Lung (tissue), 17 donors: ENCODE measurements at places on chromosomes 7 and 10. TPM values are rescaled to one million over a fixed set of nuclear protein-coding genes. Genes with fewer than 3 reads are reported as not detected.

GRCh38 chr10:127990846-127991542, 84.1 kb downstream of the PTPRE start:
- no peaks in the 10 kb centered on the region for H3K27me3 ChIP-seq
- peak; percentile 27 for DNase-seq
- H3K36me3 ChIP-seq: no peaks in the 10 kb centered on the region
- H3K4me3 ChIP-seq: no peak overlapping the region

DNA sequence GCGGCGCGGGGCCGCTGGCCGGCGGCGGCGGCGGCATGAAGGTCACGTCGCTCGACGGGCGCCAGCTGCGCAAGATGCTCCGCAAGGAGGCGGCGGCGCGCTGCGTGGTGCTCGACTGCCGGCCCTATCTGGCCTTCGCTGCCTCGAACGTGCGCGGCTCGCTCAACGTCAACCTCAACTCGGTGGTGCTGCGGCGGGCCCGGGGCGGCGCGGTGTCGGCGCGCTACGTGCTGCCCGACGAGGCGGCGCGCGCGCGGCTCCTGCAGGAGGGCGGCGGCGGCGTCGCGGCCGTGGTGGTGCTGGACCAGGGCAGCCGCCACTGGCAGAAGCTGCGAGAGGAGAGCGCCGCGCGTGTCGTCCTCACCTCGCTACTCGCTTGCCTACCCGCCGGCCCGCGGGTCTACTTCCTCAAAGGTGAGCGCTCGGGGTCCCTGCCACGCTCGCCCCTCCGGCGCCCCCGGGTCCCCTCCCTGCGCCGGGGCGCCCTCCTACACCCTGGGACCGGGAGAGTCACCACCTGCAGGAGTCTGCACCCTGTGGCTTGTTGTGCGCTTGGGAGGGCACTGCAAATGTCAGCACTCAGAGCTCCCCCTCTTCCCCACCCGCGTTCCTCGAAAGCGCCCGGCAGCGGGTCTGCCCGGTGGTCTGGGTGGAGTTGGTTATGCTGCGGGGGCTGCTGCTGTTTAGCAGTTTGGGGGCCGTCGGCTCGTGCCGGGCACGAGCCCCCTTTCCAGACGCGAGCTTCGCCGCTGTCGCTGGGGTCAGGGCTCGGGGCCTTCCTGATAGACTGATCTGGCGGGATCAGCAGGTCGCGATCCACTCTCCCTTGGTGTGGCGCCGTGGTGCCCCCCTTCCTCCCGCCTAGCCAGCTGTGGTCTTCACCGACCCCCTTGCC, 627 bp downstream of the DUSP5 start:
- H3K36me3 ChIP-seq: no peaks in the 10 kb centered on the region
- DNase-seq: peak; percentile 70
- H3K27ac ChIP-seq: peak overlapping the region; percentile 88
- no peaks in the 10 kb centered on the region for H3K27me3 ChIP-seq

GRCh38 chr10:102230264-102230860, 4.3 kb downstream of the ELOVL3 start:
- no peaks in the 10 kb centered on the region for H3K36me3 ChIP-seq
- no peak overlapping the region for H3K27ac ChIP-seq
- no peaks in the 10 kb centered on the region for H3K27me3 ChIP-seq
- peak; percentile 73 for DNase-seq
- no peaks in the 10 kb centered on the region for H3K4me1 ChIP-seq

- H3K36me3 ChIP-seq: peaks cover 2% of the 10 kb centered on the region
- H3K27ac ChIP-seq: no peak overlapping the region
- H3K27me3 ChIP-seq: no peaks in the 10 kb centered on the region
- no peak overlapping the region for H3K4me3 ChIP-seq
Observed at GRCh38 chr7:116779931-116780330, 82.5 kb upstream of the CAPZA2 start.

GRCh38 chr7:115346685-115347084, 424.8 kb downstream of the MDFIC start:
- no peaks in the 10 kb centered on the region for H3K36me3 ChIP-seq
- H3K4me1 ChIP-seq: no peaks in the 10 kb centered on the region
- no peak overlapping the region for H3K27ac ChIP-seq
- H3K27me3 ChIP-seq: no peaks in the 10 kb centered on the region

GRCh38 chr7:108384716-108385483, 71.3 kb downstream of the NRCAM start:
- no peaks in the 10 kb centered on the region for H3K36me3 ChIP-seq
- H3K4me3 ChIP-seq: no peak overlapping the region
- DNase-seq: no peak
- H3K4me1 ChIP-seq: no peaks in the 10 kb centered on the region
- H3K27me3 ChIP-seq: no peaks in the 10 kb centered on the region
- H3K27ac ChIP-seq: no peak overlapping the region

- peaks cover 3% of the 10 kb centered on the region for H3K36me3 ChIP-seq
- H3K4me3 ChIP-seq: peak overlapping the region; percentile 61
- H3K27me3 ChIP-seq: no peaks in the 10 kb centered on the region
- DNase-seq: no peak
- peaks cover 65% of the 10 kb centered on the region for H3K4me1 ChIP-seq
Observed at GRCh38 chr10:21515361-21516241, 9.9 kb downstream of the SKIDA1 start.

GRCh38 chr7:41027428-41028115, 675.3 kb downstream of the INHBA start:
- no peaks in the 10 kb centered on the region for H3K4me1 ChIP-seq
- no peak overlapping the region for H3K27ac ChIP-seq
- no peak overlapping the region for H3K4me3 ChIP-seq
- no peaks in the 10 kb centered on the region for H3K36me3 ChIP-seq
- H3K27me3 ChIP-seq: no peaks in the 10 kb centered on the region
- peak; percentile 7 for DNase-seq

DNA sequence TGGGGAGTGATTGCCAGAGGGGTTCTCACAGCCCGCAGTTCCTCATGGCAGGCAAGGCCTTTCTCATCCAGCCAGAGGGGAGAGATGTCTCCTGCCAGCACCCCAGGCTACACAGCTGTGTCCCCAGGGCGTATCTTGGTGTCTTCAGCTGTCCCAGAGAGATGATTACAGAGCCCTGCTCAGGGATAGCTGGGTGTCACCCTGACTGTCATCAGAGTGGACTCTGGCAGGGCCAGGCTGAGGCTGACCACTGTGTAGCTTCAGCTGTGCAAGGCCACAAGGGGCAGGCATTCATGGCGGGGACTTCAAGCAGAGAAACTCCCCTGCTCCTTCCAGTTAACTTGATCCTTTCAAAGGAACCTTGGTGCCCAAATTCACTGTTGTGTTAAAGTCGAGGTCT, 124.2 kb downstream of the RGS10 start:
- H3K4me1 ChIP-seq: no peaks in the 10 kb centered on the region
- H3K4me3 ChIP-seq: no peak overlapping the region
- no peak for DNase-seq
- no peak overlapping the region for H3K27ac ChIP-seq

DNA sequence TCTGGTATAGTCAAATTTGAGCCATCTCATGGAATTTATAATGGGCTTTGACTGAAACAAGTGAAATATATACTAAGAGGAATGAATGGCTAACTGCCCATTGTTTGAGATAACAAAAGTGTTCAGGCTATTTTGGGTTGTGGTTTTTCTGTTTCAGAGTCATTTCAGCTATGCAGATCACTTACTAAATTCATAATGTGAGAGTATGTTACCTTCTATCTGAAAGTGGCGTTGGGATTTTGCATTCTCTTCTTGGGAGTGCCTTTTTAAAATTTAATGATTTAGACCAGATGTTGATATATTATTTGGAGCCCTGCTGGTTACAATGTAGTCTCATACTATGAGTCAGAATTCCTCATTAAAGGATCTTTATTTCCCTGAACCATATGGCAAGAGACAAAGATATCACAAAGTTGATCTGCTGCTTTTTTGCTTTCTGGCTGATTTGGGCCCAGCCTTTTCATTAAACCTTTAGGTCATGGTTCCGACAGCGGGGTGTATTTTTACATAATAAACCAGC, 10.4 kb downstream of the VCL start:
- H3K36me3 ChIP-seq: no peaks in the 10 kb centered on the region
- no peak for DNase-seq
- H3K4me3 ChIP-seq: no peak overlapping the region
- H3K27ac ChIP-seq: no peak overlapping the region
- no peaks in the 10 kb centered on the region for H3K27me3 ChIP-seq
- peaks cover 21% of the 10 kb centered on the region for H3K4me1 ChIP-seq

GRCh38 chr7:129970816-129971215, 18.1 kb upstream of the UBE2H start:
- no peaks in the 10 kb centered on the region for H3K36me3 ChIP-seq

GRCh38 chr7:57425969-57426628, 23.9 kb upstream of the ZNF716 start:
- no peak for DNase-seq
- no peak overlapping the region for H3K27ac ChIP-seq
- no peaks in the 10 kb centered on the region for H3K4me1 ChIP-seq
- no peak overlapping the region for H3K4me3 ChIP-seq
- H3K27me3 ChIP-seq: no peaks in the 10 kb centered on the region
- H3K36me3 ChIP-seq: no peaks in the 10 kb centered on the region

DNA sequence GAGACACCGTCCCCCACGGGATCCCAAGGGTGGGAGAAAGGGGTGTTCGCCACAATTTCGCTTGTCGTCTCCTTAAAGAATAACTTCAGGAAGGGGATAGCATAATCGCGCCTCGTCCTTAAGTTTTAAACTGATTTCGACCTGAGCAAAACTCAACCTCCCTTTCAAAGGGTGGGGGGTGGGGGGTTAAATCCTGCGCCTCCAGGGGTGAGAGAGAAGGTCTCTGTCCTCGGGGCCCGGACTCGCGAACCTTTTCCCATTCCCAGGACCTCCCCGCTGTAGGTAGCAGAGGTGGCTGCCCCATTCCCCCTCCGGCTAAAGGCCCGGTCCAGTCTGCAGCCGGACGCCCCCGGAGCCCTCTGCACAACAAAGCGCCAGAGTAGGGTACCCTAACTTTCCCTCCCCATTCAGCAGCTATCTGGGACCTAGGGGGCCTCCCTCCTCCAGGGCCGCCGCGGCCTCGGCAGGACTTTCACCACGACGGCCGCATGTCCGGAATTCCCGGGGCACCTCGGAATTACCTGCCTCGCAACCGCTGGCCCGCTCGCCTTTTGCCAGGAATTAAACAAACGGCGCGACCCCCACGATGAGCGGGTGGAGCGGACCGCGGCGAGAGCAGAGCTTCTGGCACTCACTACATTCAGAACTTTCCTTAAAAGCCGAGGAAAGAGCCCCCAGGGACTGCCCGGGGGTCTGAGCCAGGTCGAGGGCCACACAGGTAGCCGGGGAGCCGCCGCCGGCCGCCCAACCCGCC, 1.7 kb downstream of the CDK6 start:
- peak overlapping the region; percentile 82 for H3K4me3 ChIP-seq
- peaks cover 20% of the 10 kb centered on the region for H3K4me1 ChIP-seq
- peak; percentile 55 for DNase-seq
- H3K27ac ChIP-seq: peak overlapping the region; percentile 84

- no peaks in the 10 kb centered on the region for H3K4me1 ChIP-seq
- no peak for DNase-seq
- H3K4me3 ChIP-seq: no peak overlapping the region
- H3K27ac ChIP-seq: no peak overlapping the region
Observed at GRCh38 chr7:127512663-127513062, 72.7 kb downstream of the GCC1 start.

GRCh38 chr7:151291206-151291605, 42.7 kb upstream of the SMARCD3 start:
- H3K4me3 ChIP-seq: no peak overlapping the region
- no peak for DNase-seq
- H3K27me3 ChIP-seq: no peaks in the 10 kb centered on the region
- no peaks in the 10 kb centered on the region for H3K4me1 ChIP-seq

GRCh38 chr10:74916283-74916682, 89.9 kb downstream of the KAT6B start:
- no peaks in the 10 kb centered on the region for H3K27me3 ChIP-seq
- H3K4me1 ChIP-seq: peaks cover 2% of the 10 kb centered on the region
- H3K36me3 ChIP-seq: no peaks in the 10 kb centered on the region
- H3K4me3 ChIP-seq: no peak overlapping the region
- no peak overlapping the region for H3K27ac ChIP-seq

DNA sequence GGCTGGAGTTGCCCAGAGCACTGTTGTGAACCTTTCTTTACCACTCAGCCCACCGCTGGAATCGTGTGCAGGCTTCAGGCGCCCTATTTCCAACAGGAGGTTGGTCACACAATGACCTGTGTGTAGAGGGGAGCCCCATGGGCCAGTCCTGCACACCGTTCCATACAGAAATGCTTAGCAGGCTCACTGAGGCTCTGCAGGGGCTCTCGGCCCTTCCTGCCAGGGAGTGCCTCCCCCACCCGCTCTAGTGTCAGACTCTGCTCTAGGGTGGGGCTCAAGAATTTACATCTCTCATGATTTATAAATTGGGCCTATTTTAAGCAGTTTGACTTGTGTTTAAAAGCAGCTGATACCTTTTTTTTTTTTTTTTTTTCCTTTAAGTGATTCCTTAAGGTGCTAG, 42.0 kb downstream of the SHH start:
- peaks cover 10% of the 10 kb centered on the region for H3K4me1 ChIP-seq
- no peak overlapping the region for H3K27ac ChIP-seq

GRCh38 chr7:112162142-112162766, 43.9 kb downstream of the DOCK4 start:
- H3K36me3 ChIP-seq: no peaks in the 10 kb centered on the region
- DNase-seq: peak; percentile 84
- H3K27me3 ChIP-seq: no peaks in the 10 kb centered on the region
- no peak overlapping the region for H3K27ac ChIP-seq

- no peaks in the 10 kb centered on the region for H3K36me3 ChIP-seq
- H3K27me3 ChIP-seq: no peaks in the 10 kb centered on the region
- no peak overlapping the region for H3K27ac ChIP-seq
- no peaks in the 10 kb centered on the region for H3K4me1 ChIP-seq
- DNase-seq: no peak
- H3K4me3 ChIP-seq: no peak overlapping the region
Observed at GRCh38 chr10:108208038-108208437, 1043.5 kb upstream of the SORCS1 start.

- H3K27ac ChIP-seq: no peak overlapping the region
- no peaks in the 10 kb centered on the region for H3K36me3 ChIP-seq
- H3K4me3 ChIP-seq: no peak overlapping the region
- H3K27me3 ChIP-seq: no peaks in the 10 kb centered on the region
Observed at GRCh38 chr10:105094048-105094447, 453.0 kb downstream of the SORCS3 start.

DNA sequence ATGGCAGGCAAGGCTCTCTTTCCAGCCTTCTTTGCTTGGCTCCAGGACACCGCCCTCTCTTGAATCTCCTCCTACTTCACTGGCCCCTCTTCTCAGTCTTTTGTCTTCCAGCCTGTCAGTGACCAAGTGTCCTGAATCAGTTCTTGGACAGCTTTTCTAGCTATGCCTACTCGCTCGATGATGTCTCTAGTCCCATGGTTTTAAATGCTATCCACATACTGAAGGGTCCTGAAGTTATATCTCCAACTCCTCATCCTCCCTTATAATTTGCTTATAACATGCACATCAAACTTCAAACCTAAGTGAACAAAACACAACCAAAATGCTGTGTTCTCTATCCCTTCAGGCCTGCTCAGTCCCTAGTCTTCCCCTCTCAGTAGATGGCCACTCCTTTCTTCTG, 5.0 kb upstream of the GOLGA7B start:
- peaks cover 7% of the 10 kb centered on the region for H3K27me3 ChIP-seq
- no peaks in the 10 kb centered on the region for H3K4me1 ChIP-seq
- no peak overlapping the region for H3K27ac ChIP-seq
- no peak for DNase-seq
- H3K4me3 ChIP-seq: no peak overlapping the region
- H3K36me3 ChIP-seq: no peaks in the 10 kb centered on the region

Gene HOXA13
- not detected for total RNA-seq

Gene ITPRIP
- total RNA-seq: 36.0 TPM

Gene BTBD16
- not detected for total RNA-seq

Gene RNF32
- 3.5 TPM for total RNA-seq

Gene TMEM184A
- total RNA-seq: 11.8 TPM

Gene ATOH7
- total RNA-seq: not detected

Gene NUTM2E
- total RNA-seq: 1.1 TPM

Gene CDNF
- 2.1 TPM for total RNA-seq

Gene HOXA4
- total RNA-seq: 4.4 TPM

Gene GIMAP4
- 66.2 TPM for total RNA-seq

Gene ABCB8
- total RNA-seq: 61.5 TPM

Gene DRGX
- total RNA-seq: not detected
